ENCODE measurements at places on chromosomes 5 and 9.
A peak's percentile ranks its signal among the peaks of the same experiment; 100 is the strongest.

GRCh38 chr5:149938279-149938678, 6.3 kb downstream of the PDE6A start:
- no peak for DNase-seq

DNA sequence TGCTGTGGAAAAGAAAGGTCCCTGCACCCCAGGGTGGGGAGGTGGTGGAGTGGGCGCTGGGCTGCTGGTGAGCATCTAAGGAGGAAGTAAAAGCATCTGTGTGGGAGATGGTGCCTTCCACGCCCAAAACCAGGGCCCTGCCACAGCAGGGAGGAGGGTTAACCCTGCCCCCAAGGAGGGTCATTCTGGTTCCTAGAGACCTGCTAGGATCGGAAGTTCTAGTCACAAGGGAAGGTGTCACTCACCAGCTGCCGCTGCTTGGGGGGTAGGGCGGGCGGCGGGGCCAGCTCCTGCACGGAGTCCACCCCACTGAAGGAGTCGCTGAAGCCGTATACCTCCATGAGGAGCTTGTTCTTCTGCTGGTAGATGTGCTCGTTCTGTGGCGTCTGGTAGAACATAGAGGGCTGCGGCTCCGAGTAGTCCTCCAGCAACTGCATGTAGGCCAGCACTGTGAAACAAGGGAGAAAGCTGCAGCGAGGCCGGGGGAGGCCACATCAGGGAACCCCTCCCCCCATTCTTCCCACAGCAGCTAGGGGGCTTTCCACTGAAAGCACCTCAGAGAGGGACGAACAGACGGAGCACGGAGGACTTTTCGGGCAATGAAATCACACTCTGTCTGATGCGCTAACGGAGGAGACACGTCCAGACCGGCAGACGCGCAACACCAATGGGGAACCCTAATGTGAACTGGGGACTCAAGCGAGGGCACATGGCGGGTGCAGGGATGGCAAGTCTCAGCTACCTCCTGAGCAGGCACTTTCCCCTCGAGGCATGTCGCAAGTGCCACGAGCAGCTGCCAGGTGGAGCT, 76.4 kb downstream of the PRRT1B start:
- DNase-seq: no peak

DNA sequence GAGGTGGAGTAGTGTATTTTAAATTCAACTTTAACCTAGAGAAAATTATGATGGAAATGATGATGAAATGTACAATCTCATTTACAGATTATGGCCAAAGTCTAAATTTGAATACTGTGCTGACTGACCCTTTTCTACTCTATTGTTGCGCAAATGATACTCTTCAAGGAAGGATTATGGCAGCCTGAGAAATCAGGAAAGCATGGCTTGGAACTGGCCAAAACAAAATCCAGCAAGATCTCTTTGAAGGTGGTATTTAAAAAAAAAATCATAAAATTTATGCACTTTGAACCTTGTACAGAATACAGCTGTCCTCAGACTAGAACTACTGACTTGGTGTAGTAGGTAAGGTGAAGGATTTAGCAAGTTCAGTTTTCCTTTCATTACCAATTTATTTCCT, 105.3 kb downstream of the NDUFAF2 start:
- DNase-seq: no peak

- no peak for DNase-seq
Observed at GRCh38 chr9:33185858-33186257, 18.7 kb upstream of the B4GALT1 start.

DNA sequence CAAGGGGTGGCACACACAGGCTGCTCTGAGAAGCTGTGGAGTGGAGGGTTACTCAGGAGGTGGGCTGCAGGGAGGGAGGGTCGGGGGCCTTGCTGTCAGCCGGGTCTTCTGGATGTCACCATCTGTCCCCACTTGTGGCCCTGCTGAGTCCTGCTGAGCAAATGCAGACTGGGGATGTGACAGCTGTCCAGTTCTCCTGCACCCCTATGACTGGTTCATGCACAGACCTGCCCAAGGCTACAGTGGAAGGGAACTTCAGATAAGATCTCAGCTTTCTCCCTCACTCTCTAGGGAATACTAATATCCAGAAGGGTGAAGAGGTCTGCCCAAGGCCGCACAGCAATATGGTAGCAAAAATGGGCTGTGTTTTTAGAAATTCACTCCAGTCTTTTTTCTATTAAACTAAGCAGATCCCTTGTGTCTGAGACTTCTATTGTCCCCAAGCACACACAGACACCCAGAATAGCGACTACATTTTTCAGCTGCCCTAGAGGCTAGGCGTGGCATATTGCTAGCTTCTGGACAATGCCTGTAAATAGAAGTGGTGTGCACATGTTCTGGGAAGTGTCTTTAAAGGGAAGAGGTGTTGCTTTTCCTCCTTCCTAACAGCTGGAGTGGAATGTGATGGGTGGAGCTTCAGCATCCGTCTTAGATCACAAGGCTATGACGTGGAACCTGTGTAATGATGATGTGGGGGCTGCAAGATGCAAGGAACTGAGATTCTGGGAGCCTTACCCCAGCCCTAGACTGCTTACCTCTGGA, 51.1 kb upstream of the TBC1D2 start:
- no peak for DNase-seq

- DNase-seq: no peak
Observed at GRCh38 chr9:77556396-77556795, 91.7 kb downstream of the GNA14 start.

DNA sequence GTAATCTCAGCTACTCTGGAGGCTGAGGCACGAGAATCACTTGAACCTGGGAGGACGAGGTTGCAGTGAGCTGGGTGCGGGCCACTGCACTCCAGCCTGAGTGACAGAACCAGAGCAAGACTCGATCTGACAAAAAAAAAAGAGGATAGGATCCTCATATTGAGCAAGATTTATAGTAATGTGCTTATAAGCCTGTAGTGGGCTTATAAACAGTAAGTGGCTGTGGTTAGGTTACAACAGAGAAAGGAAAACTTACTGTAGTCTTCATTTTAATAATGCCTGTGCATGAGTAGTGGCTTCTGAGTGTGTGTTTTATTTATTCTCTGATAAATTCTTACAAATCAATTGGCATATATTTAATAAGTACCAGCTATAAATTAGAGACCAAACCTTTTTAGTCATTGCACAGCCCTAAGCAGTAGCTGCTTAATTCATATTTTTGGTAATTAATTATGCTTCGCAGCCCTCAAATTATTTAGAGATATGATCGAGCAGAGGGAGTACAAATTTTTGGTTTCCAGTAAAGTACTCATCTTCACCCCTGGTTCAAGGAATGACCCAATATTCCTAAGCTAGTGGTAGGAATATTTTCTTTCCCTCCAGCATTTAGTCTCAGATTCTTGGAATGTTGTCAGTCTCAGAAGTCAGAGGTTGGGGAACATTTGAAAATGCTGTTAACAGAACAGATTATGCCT, 73.8 kb upstream of the KLF9 start:
- DNase-seq: no peak

GRCh38 chr5:98085593-98085992, 687.9 kb upstream of the RGMB start:
- DNase-seq: no peak

- DNase-seq: no peak
Observed at GRCh38 chr5:149860801-149861322, 83.7 kb downstream of the PDE6A start.

GRCh38 chr9:752201-752600, 89.3 kb upstream of the DMRT1 start:
- DNase-seq: peak; percentile 82

DNA sequence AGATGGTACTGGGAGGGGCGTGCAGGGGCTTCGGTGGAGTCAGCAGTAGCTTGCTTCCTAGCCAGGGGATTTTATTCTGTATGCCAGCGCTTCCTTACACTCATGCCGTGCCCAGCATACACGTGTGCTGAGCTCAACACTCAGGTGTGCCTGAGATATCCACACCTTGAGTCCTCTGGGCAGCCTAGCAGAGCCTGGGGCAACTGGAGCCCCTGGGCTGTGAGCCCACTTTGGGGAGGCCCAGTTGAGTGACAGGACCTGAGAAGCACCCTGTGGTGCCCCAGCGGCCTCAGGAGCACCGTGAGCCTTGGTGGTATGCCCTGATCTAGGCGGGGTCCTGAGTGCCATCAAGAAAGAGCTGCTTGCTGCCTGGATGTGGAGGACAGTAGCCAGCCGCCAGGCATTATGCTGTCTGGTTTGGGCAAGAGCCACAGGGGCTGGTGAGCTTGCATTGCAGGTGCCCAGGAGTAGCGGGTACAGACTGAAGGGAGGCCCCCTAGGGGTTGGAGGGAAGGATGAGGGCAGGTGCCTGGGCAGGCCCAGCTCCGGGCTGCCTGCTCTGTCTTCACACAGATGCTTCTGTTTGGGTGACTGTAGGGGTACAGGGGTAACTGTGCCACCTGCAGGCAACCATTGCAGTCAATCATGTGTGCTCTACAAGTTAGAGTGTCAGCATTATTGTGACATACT, 42.9 kb downstream of the BNIP1 start:
- DNase-seq: no peak

GRCh38 chr9:93207326-93207814, 23.4 kb downstream of the WNK2 start:
- DNase-seq: no peak

DNA sequence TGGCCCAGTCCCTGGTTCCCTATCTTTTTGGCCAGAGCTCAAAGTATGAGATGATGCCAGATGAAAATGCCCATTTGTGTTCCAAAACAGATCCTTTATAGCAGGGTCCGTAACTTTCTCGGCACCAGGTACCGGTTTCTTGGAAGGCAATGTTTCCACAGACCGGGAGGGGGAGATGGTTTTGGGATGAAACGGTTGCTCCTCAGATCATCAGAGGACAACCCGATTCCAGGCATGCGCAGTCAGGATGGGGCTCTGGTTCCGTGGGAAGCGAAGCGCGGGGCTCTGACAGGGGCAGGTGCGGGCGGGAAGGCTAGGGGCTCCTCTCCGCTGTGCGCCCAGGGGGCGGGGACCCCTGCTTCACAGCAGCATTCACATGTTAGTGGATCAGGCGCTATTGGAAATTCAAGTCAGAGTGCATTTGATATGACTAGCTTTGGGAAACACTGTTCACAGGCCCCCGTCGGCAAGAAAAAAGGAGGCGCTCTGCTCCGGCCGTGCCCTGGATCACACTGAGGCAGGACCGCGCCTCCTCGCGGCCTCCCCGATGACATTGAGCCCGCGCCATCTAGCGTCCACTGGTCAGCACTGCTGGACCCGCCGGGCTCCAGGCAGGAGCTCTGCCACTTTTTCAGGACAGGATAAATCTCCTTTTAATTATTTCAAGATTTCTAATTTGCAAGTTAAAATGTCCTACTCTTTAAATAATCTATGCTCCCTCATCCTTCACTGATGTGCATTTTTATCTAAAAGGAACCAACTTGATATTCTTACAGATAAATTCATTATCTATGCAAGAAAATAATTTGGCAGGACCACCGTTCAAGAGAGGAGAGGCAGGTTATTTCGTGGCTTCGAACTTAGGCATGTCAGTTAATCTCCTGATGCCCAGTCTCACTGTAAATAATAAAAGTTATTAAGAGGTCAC, 190.0 kb downstream of the FANCC start:
- DNase-seq: peak; percentile 46

- DNase-seq: no peak
Observed at GRCh38 chr5:143820451-143820850, 8.5 kb downstream of the HMHB1 start.

DNA sequence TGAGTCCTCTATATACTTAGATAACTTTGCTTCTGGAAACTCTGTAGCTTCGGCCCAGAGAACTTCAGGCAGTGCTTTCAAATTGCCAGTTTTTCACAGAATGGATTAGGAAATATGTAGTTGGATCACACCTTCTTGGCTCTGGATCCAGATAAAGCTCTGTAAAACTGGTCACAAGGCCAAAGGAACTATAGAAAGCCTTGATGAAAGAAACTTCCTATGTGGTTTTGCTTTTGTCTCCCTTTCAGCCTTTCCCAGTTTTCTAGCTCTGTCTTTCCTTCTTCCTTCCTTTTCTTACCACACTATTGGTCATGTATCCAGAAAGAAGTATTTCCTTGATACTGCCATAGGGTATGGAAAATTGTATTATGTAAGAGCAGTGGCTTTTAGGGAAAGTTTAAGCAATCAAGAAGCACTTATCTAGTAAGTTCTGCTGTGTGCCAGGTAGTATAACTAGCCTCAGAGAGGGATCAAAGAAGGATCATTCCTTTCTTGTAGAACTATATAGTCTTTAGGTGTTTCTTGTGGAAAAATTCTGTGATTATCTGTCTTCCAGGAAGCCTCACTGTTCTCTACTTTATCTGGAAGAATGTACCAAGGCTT, 6.3 kb downstream of the GPR21 start:
- DNase-seq: no peak

GRCh38 chr5:92147798-92148197, 764.7 kb upstream of the ARRDC3 start:
- DNase-seq: no peak

- DNase-seq: no peak
Observed at GRCh38 chr9:98078895-98079294, 22.4 kb downstream of the NANS start.

DNA sequence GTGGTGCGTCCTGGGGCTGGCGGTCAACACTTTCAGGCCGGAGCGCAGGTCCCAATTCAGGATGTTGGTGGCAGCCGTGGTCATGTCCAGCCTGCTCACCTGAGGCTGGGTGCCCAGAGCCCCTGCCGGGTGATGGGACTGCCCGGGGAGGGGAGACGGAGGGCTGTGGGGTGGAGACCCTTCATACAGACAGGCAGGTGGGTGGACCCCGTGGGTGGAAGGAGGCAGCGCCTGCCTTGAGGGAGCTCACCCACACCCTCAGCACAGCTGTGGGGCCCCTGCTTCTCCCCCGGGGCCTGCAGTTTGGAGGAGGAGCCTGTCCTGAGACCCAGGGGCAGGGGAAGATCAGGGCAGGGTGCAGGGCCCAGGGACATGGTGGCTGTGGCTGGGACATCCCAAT, 6.9 kb upstream of the PTGDS start:
- no peak for DNase-seq

GRCh38 chr9:123036893-123037545, 3.6 kb downstream of the GPR21 start:
- DNase-seq: no peak

GRCh38 chr9:93466416-93467061, 13.2 kb upstream of the FAM120AOS start:
- no peak for DNase-seq

DNA sequence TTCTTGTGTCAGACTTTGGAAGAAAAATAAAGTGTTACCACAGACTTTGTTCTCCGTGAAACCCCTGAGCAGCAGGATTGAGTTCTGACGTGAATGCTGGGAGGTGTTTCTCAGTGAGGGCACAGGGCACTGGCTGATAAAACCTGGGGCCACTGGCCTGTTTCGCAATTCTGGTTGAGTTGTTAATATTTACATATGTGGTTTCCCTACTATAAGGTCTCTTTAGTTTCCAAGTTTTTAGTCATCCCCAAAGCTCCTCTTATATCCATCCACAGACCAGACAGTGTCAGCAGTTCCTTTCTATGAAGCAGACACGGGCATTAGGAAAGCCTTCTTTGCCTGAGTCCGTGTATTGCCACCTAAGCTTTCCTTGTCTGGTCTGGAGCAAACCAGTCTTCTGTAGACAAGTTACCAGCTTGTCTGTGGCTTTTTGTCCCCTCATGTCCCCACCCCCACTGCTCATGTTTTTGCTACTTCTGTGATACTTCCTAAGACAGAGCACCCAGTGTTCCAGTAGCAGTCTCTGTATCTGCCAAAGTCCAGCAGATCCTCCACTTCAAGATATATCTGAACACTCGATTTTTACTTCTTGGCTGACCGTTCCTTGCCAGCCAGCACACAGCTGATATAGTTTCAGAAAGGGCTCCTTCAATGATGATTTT, 42.0 kb downstream of the ACO1 start:
- DNase-seq: peak; percentile 95

- no peak for DNase-seq
Observed at GRCh38 chr5:168578006-168578405, 1.2 kb downstream of the PANK3 start.

GRCh38 chr9:114312513-114312875, 10.4 kb upstream of the ORM1 start:
- DNase-seq: no peak

Data from AG04450 (cell line).